Mesangial cell (primary cell): ENCODE measurements at places on chromosomes 1 and 21. TPM values are rescaled to one million over a fixed set of nuclear protein-coding genes. Genes with fewer than 3 reads are reported as not detected.

LMX1A gene
- not detected in 2 replicates for total RNA-seq

FCRL2 gene
- not detected in 2 replicates for total RNA-seq

NBPF4 gene
- not detected in 2 replicates for total RNA-seq

BCL2L15 gene
- total RNA-seq, result 0.76 TPM in 1 of 2 replicates, not detected in the other

TNFRSF4 gene
- 1.8 and 3.4 TPM in 2 replicates for total RNA-seq

ATP6V1G3 gene
- not detected in 2 replicates for total RNA-seq

KCNJ9 gene
- total RNA-seq, result not detected in 2 replicates

PRR9 gene
- not detected in 2 replicates for total RNA-seq

JAK1 gene
- total RNA-seq, result 80.8 and 113 TPM in 2 replicates

FNDC5 gene
- total RNA-seq, result 0.51 and 0.81 TPM in 2 replicates

RIPPLY3 gene
- 0.16 and 0.51 TPM in 2 replicates for total RNA-seq

S100A4 gene
- 21.2 and 31.3 TPM in 2 replicates for total RNA-seq

GJA4 gene
- not detected in 2 replicates for total RNA-seq

TMEM82 gene
- total RNA-seq, result not detected in 2 replicates

OR2T12 gene
- not detected in 2 replicates for total RNA-seq

HES3 gene
- not detected in 2 replicates for total RNA-seq

OR2G6 gene
- not detected in 2 replicates for total RNA-seq

PTPN7 gene
- 0.16 TPM in 1 of 2 replicates, not detected in the other for total RNA-seq
